ENCODE measurements at places on chromosomes 3 and 15.

GRCh38 chr3:189557824-189558223 is 73.4 kb upstream of the TP63 start:
- no peak overlapping the region for H3K27ac ChIP-seq
- DNase-seq = no peak
- peaks cover 7% of the 10 kb centered on the region for H3K4me1 ChIP-seq
- peaks cover 21% of the 10 kb centered on the region for H3K36me3 ChIP-seq
- no peaks in the 10 kb centered on the region for H3K27me3 ChIP-seq

DNA sequence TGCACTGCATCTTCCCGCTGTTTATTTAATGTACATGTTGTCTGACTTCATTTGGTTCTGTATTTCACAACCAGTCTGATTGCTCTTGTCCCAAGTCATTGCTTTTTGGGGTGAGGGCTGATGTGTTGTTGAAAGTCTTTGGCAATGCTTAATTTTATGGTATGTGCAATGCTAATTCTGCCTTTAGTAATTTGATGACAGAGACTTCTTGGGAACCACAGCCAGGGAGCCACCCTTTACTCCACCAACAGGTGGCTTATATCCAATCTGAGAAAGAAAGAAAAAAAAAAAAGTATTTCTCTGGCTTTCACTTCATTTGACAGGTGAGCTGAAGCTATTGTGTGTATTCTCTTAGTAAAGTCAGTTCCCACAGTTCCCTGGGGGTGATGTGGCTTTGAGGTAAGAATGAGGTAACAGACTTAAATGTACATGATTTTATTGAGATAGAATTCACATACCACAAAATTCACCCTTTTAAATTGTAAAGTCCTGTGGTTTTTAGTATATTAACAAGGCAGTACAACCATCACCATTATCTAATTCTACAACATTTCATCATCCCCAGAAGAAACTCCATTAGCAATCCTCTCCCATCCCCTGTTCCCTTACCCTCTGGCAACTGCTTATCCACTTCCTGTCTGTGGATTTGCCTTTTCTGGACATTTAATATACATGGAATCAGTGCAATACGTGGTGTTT is 97.3 kb downstream of the SLCO3A1 start:
- H3K27ac ChIP-seq = no peak overlapping the region
- H3K36me3 ChIP-seq = no peaks in the 10 kb centered on the region
- no peak for DNase-seq

- H3K27ac ChIP-seq = no peak overlapping the region
- H3K4me3 ChIP-seq = no peak overlapping the region
- H3K36me3 ChIP-seq = no peaks in the 10 kb centered on the region
- DNase-seq = no peak
Measured at GRCh38 chr3:16739541-16740105, 134.4 kb upstream of the DAZL start.

DNA sequence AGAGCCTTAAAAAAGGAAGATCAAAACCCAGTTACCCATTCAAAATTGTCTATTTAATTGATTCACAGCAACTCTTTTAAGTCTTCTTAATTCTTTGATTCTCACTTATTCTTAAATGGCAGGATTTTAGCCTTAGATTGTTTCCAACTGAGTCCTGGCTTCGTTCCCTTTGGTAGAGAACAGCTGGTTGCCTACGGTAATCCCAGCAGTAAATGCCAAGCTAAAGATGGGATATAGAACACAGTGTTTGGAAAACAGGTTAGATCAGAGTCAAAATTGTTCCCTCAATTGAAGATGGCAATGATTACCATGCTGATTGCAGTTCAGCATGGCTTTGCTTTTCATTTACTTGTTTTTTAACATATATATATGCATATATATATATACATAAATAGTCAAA is 300.9 kb downstream of the PYDC2 start:
- no peaks in the 10 kb centered on the region for H3K27me3 ChIP-seq
- DNase-seq = no peak
- H3K4me1 ChIP-seq = no peaks in the 10 kb centered on the region
- H3K27ac ChIP-seq = no peak overlapping the region

GRCh38 chr15:79176151-79176550 is 85.6 kb upstream of the RASGRF1 start:
- no peak overlapping the region for H3K27ac ChIP-seq
- no peak for DNase-seq
- H3K4me3 ChIP-seq = no peak overlapping the region
- no peaks in the 10 kb centered on the region for H3K4me1 ChIP-seq
- H3K27me3 ChIP-seq = no peaks in the 10 kb centered on the region
- no peaks in the 10 kb centered on the region for H3K36me3 ChIP-seq

- DNase-seq = no peak
- no peaks in the 10 kb centered on the region for H3K27me3 ChIP-seq
- H3K27ac ChIP-seq = no peak overlapping the region
- H3K4me3 ChIP-seq = no peak overlapping the region
- H3K4me1 ChIP-seq = no peaks in the 10 kb centered on the region
- H3K36me3 ChIP-seq = no peaks in the 10 kb centered on the region
Measured at GRCh38 chr3:124322309-124322880, 330.5 kb upstream of the ROPN1 start.

- H3K27ac ChIP-seq = no peak overlapping the region
- H3K36me3 ChIP-seq = no peaks in the 10 kb centered on the region
- H3K4me3 ChIP-seq = no peak overlapping the region
- H3K27me3 ChIP-seq = peaks cover 14% of the 10 kb centered on the region
- DNase-seq = no peak
Measured at GRCh38 chr3:38049358-38050126, 10.5 kb downstream of the DLEC1 start.

DNA sequence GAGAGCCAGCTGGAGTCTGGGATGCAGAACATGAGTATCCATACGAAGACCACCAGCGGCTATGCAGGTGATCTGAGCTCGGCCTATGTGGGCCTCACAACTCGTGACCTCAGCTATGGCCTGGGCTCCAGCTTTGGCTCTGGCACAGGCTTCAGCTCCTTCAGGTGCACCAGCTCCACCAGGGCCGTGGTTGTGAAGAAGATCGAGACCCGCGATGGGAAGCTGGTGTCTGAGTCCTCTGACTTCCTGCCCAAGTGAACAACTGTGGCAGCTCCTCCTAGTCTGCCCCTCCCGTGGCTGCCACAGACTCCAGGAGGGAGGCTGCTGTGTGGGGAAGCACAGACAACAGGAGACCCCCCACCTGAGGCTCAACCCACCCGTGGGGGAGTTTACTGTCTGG is 3.6 kb upstream of the KPNA4 start:
- peaks cover 35% of the 10 kb centered on the region for H3K4me1 ChIP-seq
- no peak overlapping the region for H3K27ac ChIP-seq
- H3K27me3 ChIP-seq = no peaks in the 10 kb centered on the region
- peaks cover 38% of the 10 kb centered on the region for H3K36me3 ChIP-seq
- no peak for DNase-seq
- no peak overlapping the region for H3K4me3 ChIP-seq

DNA sequence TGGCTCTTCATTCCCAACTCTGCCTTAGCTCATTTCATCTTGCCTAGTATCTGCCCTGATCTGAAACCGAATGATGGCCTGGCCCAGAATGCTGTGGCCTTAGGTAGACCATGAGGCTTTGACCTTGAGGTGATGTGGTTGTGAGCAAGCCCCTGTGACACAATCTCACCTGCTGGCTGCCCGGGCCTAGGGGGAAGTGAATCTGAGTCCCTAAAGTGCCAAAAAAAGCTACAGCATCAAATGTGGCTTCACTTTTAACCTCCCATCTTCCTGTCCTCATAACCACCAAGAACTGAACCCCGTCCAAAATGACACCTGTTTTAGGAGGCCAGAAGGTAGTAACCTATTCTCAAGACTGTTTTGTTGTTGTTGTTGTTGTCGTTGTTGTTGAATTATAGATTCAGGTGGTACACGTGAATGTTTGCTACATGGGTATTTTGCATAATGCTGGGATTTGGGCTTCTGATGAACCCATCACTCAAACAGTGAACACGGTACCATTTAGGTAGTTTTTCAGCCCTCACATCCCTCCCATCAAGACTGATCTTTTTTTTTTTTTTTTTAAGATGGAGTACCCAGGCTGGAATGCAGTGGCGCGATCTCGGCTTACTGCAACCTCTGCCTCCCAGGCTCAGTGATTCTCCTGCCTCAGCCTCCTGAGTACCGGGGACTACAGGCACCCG is 54.6 kb downstream of the MCCC1 start:
- no peak overlapping the region for H3K27ac ChIP-seq
- DNase-seq = no peak
- H3K27me3 ChIP-seq = no peaks in the 10 kb centered on the region
- peaks cover 7% of the 10 kb centered on the region for H3K4me1 ChIP-seq
- no peak overlapping the region for H3K4me3 ChIP-seq
- H3K36me3 ChIP-seq = peaks cover 53% of the 10 kb centered on the region

DNA sequence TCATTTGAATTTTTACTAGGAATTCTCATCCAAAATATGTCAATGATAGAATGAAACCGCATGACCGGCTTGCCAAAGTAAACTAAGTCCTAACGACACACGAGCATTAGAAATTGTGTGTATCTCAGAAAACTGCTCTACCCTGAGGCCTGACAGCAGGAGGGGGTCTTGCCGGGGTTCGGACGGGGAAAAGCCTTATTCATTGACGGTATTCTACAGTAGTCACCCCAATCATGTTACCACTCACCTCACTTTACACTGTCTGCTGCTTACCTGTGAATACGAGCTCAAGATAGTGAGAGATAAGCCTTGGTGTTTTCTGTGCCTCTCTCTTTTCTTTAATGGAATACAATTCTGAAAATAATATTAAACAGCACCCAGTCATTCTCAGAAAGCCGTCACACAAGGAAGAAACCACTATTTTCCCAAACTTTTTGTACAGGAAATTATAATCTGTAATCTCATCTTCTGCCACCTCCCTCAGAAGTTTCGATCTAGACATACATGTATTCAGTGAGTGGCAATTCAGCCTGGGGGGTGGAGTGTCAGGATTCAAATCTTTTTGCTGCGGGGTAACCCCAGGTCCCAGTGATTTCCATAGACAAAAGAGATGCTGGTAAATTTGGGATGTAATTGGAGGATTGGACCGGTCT is 492 bp upstream of the FAM43A start:
- H3K27me3 ChIP-seq = peaks cover 45% of the 10 kb centered on the region
- H3K36me3 ChIP-seq = peaks cover 3% of the 10 kb centered on the region
- peaks cover 46% of the 10 kb centered on the region for H3K4me1 ChIP-seq

GRCh38 chr3:12327021-12327420 is 38.2 kb downstream of the PPARG start:
- peaks cover 28% of the 10 kb centered on the region for H3K36me3 ChIP-seq
- H3K4me3 ChIP-seq = no peak overlapping the region
- H3K4me1 ChIP-seq = peaks cover 9% of the 10 kb centered on the region
- H3K27me3 ChIP-seq = peaks cover 8% of the 10 kb centered on the region

DNA sequence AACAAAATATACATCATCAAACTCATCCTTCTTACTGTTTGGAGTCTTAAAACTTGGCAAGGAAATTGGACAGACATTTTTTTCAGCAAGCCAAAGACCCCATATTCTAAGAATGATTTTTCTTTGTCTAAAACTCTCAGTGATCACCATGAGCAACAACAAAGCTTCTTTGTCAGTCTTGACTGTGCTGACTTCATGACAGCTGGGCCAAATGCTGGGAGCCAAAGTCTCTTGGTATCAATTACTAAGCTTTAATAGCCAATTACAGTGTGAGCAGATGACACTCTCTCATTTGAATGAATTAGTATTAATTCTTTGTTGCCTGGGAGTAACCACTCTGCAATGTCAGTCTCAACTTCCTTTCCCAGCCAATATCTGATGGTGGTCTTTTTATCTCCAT is 48.1 kb upstream of the GK5 start:
- peaks cover 33% of the 10 kb centered on the region for H3K4me1 ChIP-seq
- no peak overlapping the region for H3K27ac ChIP-seq
- H3K27me3 ChIP-seq = no peaks in the 10 kb centered on the region
- H3K4me3 ChIP-seq = no peak overlapping the region

GRCh38 chr3:179921951-179922350 is 114.8 kb downstream of the PEX5L start:
- no peak for DNase-seq
- H3K36me3 ChIP-seq = no peaks in the 10 kb centered on the region
- H3K4me3 ChIP-seq = no peak overlapping the region
- H3K27me3 ChIP-seq = peaks cover 11% of the 10 kb centered on the region
- H3K27ac ChIP-seq = no peak overlapping the region
- peaks cover 18% of the 10 kb centered on the region for H3K4me1 ChIP-seq

DNA sequence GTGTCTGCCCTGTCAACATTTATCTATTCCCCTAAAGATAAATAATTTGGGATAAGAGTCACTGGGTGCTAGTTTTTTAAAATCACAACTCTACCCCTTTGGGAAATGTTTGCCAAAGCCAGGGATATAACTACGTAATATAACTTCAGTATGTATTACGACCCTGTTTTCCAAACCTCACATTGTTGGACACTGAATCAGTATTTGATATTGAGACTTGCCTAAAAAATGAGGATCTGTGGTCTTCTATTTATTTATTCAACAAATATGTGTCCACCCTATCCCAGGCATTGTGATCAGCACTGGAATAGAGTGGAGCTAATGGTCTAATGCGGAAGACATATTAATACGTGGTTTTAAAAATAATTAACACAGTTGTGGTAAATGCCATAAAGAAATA is 4.5 kb upstream of the MGA start:
- no peak for DNase-seq
- H3K4me3 ChIP-seq = no peak overlapping the region
- H3K36me3 ChIP-seq = peaks cover 4% of the 10 kb centered on the region
- H3K27ac ChIP-seq = no peak overlapping the region

GRCh38 chr3:29345516-29346300 is 64.8 kb downstream of the RBMS3 start:
- H3K4me1 ChIP-seq = no peaks in the 10 kb centered on the region
- H3K27ac ChIP-seq = no peak overlapping the region
- DNase-seq = no peak
- peaks cover 1% of the 10 kb centered on the region for H3K27me3 ChIP-seq
- H3K36me3 ChIP-seq = no peaks in the 10 kb centered on the region

GRCh38 chr15:98648654-98649471 is 524 bp downstream of the IGF1R start:
- peaks cover 50% of the 10 kb centered on the region for H3K27me3 ChIP-seq
- H3K4me1 ChIP-seq = peaks cover 30% of the 10 kb centered on the region
- no peaks in the 10 kb centered on the region for H3K36me3 ChIP-seq
- H3K4me3 ChIP-seq = peak overlapping the region; percentile 85
- DNase-seq = peak; percentile 22

DNA sequence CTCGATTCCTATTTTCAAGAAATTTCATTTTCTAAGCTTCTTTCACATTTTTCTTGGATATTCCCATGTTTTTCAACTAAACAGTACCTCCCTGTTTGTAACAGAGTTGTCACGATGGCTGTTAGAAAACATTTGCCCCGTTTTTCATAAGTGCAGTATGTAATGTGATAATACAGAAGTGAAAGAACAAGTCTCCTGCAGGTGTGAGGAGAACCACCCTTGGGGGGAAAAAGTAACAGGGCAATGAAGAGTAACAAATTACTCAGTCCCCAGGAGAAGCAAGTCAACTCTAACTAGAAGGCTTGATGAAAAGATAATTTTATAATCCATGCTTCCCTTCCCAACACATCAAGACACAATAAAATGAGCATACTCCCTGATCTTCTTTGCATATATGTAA is 493.3 kb downstream of the FOXP1 start:
- H3K27ac ChIP-seq = no peak overlapping the region
- peaks cover 62% of the 10 kb centered on the region for H3K4me1 ChIP-seq
- H3K36me3 ChIP-seq = peaks cover 64% of the 10 kb centered on the region
- no peak overlapping the region for H3K4me3 ChIP-seq
- DNase-seq = no peak

GRCh38 chr15:93820566-93820965 is 410.8 kb upstream of the MCTP2 start:
- no peak for DNase-seq
- H3K27me3 ChIP-seq = no peaks in the 10 kb centered on the region
- no peak overlapping the region for H3K27ac ChIP-seq
- H3K36me3 ChIP-seq = no peaks in the 10 kb centered on the region
- H3K4me3 ChIP-seq = no peak overlapping the region
- no peaks in the 10 kb centered on the region for H3K4me1 ChIP-seq

GRCh38 chr3:8755564-8756237 is 13.7 kb downstream of the OXTR start:
- no peak for DNase-seq
- no peak overlapping the region for H3K4me3 ChIP-seq
- H3K36me3 ChIP-seq = no peaks in the 10 kb centered on the region
- no peaks in the 10 kb centered on the region for H3K27me3 ChIP-seq

Measured in activated T-helper 2 cell treated with anti-CD3 and anti-CD28 coated beads, Interferon-gamma antibody, Interleukin-2, Interleukin-4, amounts not matched to agents 10 μg/mL and 5 μg/mL and 100 μg/mL, durations not matched to agents 14 hours and 24 hours and 36 hours (primary cell).